ENCODE measurements at places on chromosomes 6 and 20. TPM values are rescaled to one million over a fixed set of nuclear protein-coding genes. Genes with fewer than 3 reads are reported as not detected.

C6orf52 gene
- total RNA-seq, result not detected

LPA gene
- not detected for total RNA-seq

MATN4 gene
- not detected for total RNA-seq

ADGB gene
- not detected for total RNA-seq

NOX3 gene
- not detected for total RNA-seq

DEFB132 gene
- total RNA-seq, result not detected

CALHM6 gene
- 19.7 TPM for total RNA-seq

COL12A1 gene
- total RNA-seq, result 0.21 TPM

IBTK gene
- 22.0 TPM for total RNA-seq

NANP gene
- total RNA-seq, result 2.0 TPM

LKAAEAR1 gene
- total RNA-seq, result 0.42 TPM

LCA5 gene
- total RNA-seq, result 0.42 TPM

PTCRA gene
- total RNA-seq, result 6.9 TPM

SEMG1 gene
- total RNA-seq, result not detected

OPRL1 gene
- total RNA-seq, result 1.3 TPM

GJA10 gene
- total RNA-seq, result not detected
